M059J (cell line): ENCODE measurements at places on chromosomes 1 and 21. TPM values are rescaled to one million over a fixed set of nuclear protein-coding genes. Genes with fewer than 3 reads are reported as not detected.

DNA sequence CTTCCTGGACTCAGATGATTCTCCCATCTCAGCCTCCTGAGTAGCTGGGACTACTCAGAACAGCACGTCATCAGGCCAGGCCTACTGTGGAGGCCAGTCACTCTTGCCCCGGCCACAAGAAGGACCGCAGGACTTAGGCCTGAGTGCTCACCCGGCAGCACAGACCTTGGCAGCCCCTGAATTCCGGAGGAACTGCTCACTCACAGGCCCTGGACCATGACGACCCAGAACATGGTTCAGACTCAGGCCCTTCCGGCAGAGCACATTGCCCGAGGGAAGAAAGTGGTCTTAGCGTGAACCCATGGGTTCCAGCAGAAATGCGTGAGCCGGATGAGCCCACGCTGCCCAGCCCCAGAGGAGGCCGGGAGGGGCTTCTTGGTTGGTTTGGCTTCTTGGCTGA is 177.3 kb upstream of the TMEM51 start:
- peak; percentile 84 for DNase-seq

GRCh38 chr1:206911064-206911663 is 10.6 kb downstream of the FCMR start:
- peak; percentile 75 for DNase-seq

GRCh38 chr1:15016526-15016925 is 137.0 kb upstream of the TMEM51 start:
- DNase-seq: no peak

DNA sequence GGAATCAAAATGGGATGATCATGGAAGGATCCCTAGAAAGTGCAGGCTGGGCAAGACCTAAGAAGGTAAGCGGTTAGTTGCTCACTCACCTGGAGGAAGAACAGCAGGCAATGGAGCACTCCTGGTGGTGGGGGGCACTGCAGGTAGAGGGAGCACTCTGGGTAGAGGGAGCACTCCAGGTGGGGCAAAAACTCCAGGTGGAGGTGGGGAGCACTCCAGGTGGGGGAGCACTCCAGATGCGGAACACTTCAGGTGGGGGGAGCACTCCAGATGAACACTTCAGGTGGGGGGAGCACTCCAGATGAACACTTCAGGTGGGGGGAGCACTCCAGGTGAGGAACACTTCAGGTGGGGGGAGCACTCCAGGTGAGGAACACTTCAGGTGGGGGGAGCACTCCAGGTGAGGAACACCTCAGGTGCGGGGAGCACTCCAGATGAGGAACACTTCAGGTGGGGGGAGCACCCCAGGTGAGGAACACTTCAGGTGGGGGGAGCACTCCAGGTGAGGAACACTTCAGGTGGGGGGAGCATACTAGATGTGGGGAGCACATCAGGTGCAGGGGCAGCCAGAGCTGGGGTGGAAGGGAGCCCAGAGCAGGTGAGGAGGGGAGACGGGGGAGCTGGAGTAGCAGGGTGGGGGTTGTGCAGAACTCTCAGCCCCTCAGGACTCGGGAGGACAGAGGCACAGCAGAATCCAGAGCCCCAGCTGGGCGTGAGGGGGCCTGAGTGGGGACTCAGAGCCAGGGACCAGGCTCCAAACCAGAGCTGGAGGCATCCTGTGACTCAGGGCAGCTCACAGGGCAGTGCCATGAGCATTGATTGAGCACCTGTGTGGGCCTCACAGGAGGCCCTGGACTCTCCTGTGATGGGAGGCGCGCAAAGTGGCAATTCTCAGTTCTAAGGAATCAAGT is 37.7 kb upstream of the COL6A1 start:
- DNase-seq: peak; percentile 16

Gene PLPPR5
- not detected in 2 replicates for total RNA-seq

Gene XPR1
- total RNA-seq: 20.4 and 31.9 TPM in 2 replicates

Gene ZNF683
- not detected in 2 replicates for total RNA-seq
